MCF 10A (cell line): ENCODE measurements at places on chromosomes 1 and 21. TPM values are rescaled to one million over a fixed set of nuclear protein-coding genes. Genes with fewer than 3 reads are reported as not detected.

GRCh38 chr1:95117207-95118066, at the start of gene TLCD4:
Gene TLCD4 (plus strand): TSS chr1:95117355. CDS start chr1:95143902, 26,547 bp downstream.
- H3K36me3 ChIP-seq = no peaks in the 10 kb centered on the region
- H3K27me3 ChIP-seq = no peaks in the 10 kb centered on the region
- H3K4me1 ChIP-seq = peaks cover 21% of the 10 kb centered on the region
- peak; percentile 66 for DNase-seq

DNA sequence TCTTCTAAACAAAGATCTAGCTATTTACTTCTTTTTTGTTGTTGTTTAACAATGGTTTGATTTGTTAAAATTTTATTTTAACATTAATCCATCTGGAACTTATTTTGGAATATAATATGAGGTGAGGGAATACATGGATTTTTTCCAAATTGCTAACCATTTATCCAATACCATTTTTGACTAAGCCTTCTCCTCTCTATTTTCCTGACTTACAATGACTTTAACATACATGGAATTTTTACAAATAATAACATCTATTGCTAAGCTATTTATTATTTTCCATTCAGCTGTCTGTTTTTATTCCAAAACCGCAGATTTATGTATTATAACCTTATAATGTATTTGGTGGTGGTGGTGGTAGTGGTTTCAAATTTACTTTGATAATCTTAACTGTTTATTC, 420.3 kb upstream of the ADGRL2 start:
- no peak overlapping the region for H3K4me3 ChIP-seq
- no peaks in the 10 kb centered on the region for H3K27me3 ChIP-seq
- no peaks in the 10 kb centered on the region for H3K36me3 ChIP-seq

DNA sequence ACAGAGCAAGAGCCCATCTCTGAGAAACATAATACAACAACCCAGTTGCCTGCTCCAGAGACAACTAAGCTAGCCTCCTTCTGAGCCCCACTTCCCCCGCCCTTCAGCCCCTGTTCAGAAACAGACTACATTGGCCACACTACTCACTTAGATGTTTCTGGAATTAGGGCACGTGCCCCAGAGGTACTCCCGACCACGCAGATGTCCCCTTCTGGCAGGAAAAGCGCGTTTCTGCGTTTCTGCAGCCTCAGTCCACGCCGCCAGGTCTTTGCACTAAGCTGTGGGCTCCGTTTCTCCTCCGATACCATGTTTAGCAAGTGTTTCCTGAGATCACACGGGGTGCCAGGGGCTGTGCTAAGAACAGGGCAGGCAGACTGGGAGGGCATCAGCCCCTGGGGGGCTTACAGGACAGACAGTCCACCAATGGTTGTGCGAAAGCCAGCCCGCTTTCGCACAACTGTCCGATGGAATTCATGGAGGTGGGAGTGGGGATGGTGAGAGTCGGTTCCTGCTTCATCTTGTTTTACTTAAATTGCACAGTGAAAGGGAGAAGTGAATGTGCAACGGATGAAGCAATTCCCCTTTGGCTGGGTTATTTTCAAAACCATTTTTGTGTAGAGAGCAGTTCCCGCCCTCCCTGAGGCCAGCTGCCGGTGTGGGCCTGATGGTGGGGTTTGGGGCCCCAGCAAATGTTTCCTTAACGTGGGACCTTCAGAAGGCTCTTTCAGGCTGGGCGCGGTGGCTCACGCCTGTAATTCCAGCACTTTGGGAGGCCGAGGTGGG, 2.7 kb downstream of the PIK3CD start:
- H3K4me3 ChIP-seq = no peak overlapping the region
- no peaks in the 10 kb centered on the region for H3K36me3 ChIP-seq
- H3K4me1 ChIP-seq = peaks cover 2% of the 10 kb centered on the region
- DNase-seq = no peak
- H3K27me3 ChIP-seq = no peaks in the 10 kb centered on the region

DNA sequence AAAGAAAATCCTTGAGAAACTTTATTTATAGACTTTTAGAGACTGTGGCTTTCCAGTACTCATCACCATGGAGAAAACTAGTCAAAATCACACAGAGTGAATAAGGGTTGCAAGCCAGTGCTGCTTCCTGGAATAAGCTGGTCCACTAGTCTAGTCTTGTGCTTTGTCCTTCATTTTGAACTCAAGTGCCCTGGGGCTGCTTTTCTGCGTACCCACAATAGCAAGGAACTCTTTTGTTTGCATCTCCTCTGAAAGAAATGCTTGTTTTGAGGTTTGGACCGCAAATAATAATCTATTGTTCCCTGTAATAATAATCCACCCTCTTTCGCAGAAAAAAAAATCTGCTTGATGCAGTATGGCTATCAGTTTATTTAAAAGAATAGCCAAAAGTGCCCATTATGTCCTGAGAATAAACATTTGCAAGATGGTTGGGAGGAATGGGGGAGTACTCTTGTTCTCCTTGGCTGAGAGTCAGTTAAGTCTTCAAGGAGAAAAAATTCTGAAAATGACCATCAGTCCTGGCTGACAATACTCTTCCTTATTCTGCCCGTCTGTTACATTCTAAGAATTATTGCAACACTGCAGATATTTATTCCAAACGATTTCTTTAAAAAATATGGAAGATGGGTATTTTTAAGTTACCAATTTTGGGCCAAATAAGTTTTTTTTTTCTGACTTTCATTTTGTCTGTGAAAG, 41.9 kb downstream of the MPZL1 start:
- peaks cover 29% of the 10 kb centered on the region for H3K36me3 ChIP-seq
- no peak overlapping the region for H3K4me3 ChIP-seq
- peaks cover 30% of the 10 kb centered on the region for H3K4me1 ChIP-seq

- H3K4me1 ChIP-seq = peaks cover 13% of the 10 kb centered on the region
- H3K36me3 ChIP-seq = no peaks in the 10 kb centered on the region
These were observed at the start of gene LDLRAD1 for GRCh38 chr1:54017979-54018378. Gene LDLRAD1 (minus strand): TSS chr1:54018186. CDS start chr1:54018112, 74 bp downstream.

The KRTAP13-2 gene
- total RNA-seq = not detected in 2 replicates

DNA sequence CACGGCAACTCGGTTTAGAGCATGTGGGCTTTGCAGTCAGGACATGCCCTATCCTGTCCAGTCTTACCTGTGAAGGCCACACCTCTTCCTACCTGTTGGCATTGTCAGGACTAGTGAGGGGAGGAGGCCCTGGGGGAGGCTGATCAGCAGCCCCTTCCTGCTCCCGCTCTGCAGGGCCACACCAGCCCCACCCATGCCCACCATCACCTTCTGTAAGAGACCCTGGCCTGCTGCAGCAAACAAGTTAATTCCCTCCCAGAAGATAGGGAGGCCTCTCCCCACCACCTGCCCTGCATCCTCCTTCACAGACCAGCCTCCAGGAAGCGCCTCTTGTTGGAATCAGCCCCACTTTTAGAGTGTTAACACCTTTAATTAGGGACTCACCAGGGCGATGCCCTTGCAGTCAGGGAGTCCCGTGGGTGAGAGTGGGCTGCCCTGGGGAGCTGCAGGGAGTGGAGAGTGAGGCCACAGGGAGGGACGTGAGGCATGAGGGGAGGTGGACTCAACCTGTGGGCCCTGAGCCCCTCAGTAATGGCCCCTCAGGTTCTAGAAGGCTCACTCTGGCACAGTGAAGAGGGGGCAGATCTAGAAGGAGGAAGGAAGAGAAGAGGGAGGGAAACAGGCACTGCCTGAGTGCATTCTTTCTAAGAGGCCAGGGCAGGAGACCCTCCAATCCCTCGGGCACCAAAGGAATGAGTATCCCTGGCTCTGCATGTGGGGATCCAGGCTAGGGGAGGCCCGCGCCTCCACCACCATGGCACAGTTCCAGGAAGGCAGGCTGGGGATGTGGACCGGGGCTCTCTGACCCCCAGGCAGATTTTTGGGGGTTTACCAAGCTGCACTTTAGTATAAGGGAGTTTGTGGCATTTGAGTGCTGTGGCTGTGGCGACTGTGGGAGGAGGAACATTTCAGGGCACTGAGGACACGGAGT, 8.2 kb downstream of the UMODL1 start:
- H3K27me3 ChIP-seq = peaks cover 24% of the 10 kb centered on the region
- no peaks in the 10 kb centered on the region for H3K4me1 ChIP-seq
- peak; percentile 42 for DNase-seq
- no peaks in the 10 kb centered on the region for H3K36me3 ChIP-seq

GRCh38 chr1:183777328-183777727, 27.6 kb upstream of the RGL1 start:
- DNase-seq = no peak
- H3K4me1 ChIP-seq = no peaks in the 10 kb centered on the region
- H3K4me3 ChIP-seq = no peak overlapping the region

GRCh38 chr1:218642033-218642948, 297.2 kb downstream of the TGFB2 start:
- peak; percentile 66 for DNase-seq
- no peaks in the 10 kb centered on the region for H3K36me3 ChIP-seq
- H3K4me1 ChIP-seq = peaks cover 17% of the 10 kb centered on the region
- H3K27me3 ChIP-seq = no peaks in the 10 kb centered on the region

DNA sequence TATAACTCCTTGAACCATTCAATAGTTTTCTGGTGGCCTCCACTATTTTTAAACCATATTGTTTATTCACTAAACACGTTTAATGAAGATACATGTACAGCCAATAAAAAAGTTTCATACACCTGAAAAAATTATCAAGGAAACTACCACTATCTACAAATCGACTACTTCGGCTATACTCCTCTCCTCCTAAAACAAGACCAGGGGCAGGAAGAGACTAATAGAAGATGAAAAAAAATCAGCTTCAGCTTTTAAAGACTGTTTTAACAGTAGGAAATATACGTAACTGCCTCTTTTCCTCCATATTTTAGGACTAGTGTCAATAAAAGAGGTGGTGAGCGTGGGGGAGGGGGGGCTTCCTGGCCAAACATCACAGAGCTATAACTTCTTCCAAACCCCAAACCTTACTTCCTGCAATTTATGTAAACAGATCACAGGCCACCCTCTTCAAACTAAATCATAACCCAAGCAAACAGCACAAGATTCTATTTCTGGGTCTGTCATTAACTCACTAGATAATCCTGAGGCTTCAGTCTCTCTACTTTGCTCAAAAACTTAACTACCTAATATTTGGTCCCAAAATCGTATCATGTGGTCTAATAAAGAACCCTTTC, 15.1 kb downstream of the FOXJ3 start:
- H3K4me3 ChIP-seq = no peak overlapping the region
- DNase-seq = no peak
- no peaks in the 10 kb centered on the region for H3K27me3 ChIP-seq

- no peaks in the 10 kb centered on the region for H3K4me1 ChIP-seq
- peaks cover 5% of the 10 kb centered on the region for H3K36me3 ChIP-seq
- no peak overlapping the region for H3K27ac ChIP-seq
- no peaks in the 10 kb centered on the region for H3K27me3 ChIP-seq
These were observed 16.2 kb downstream of the IFI44 start for GRCh38 chr1:78665809-78666208.

GRCh38 chr1:2795926-2796325, 5.6 kb downstream of the TTC34 start:
- no peak overlapping the region for H3K4me3 ChIP-seq
- no peaks in the 10 kb centered on the region for H3K36me3 ChIP-seq
- no peak overlapping the region for H3K27ac ChIP-seq
- no peaks in the 10 kb centered on the region for H3K27me3 ChIP-seq

The ACTL8 gene
- total RNA-seq = 0.23 TPM in 1 of 2 replicates, not detected in the other

DNA sequence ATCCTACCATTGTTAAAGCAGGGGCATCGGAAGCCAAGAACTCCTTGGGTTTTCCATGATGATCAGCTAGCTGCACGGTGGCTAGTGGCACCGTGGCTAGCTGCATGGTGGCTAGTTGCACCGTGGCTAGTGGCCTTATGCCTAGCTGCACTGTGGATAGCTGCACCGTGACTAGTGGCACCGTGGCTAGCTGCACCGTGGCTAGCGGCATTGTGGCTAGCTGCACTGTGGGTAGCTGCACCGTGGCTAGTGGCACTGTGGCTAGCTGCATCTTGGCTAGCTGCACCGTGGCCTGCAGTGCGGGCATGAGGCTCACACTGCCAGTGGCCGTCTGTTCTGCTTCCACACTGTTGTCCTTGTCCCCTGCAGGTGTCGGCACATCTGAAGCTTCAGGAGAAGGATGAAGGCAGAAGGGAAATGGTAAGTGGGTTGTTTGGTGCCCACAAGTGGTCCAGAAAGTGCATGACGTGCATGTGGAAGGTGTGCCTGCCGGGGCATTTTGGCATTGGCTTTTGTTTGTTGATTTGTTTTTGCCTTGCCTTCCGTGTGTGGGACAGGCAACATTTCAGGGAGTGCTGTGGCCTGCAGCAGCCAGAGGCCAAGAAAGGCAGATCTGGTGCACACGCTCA, 38.6 kb downstream of the TFF3 start:
- no peak overlapping the region for H3K4me3 ChIP-seq
- no peak for DNase-seq
- no peaks in the 10 kb centered on the region for H3K27me3 ChIP-seq
- H3K27ac ChIP-seq = no peak overlapping the region
- peaks cover 10% of the 10 kb centered on the region for H3K36me3 ChIP-seq

The ELF3 gene
- 0.10 and 0.33 TPM in 2 replicates for total RNA-seq

DNA sequence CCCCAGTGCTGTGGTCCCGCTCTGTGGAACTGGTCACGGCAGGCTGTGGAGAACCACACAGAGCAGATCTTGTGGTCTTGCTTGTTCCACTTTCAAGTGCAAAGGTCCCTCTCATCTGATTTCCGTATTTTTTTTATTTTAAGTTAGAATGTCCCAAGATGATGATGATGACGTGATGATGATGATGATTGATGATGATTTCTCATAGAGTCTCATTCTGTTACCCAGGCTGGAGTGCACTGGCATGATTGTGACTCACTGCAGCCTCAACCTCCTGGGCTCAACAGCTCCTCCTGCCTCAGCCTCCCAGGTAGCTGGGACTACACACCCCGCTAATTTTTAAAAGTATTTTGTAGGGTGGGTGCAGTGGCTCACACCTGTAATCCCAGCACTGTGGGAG, 12.2 kb downstream of the EVA1C start:
- H3K27me3 ChIP-seq = no peaks in the 10 kb centered on the region
- H3K4me3 ChIP-seq = no peak overlapping the region
- H3K4me1 ChIP-seq = peaks cover 26% of the 10 kb centered on the region
- H3K27ac ChIP-seq = no peak overlapping the region

DNA sequence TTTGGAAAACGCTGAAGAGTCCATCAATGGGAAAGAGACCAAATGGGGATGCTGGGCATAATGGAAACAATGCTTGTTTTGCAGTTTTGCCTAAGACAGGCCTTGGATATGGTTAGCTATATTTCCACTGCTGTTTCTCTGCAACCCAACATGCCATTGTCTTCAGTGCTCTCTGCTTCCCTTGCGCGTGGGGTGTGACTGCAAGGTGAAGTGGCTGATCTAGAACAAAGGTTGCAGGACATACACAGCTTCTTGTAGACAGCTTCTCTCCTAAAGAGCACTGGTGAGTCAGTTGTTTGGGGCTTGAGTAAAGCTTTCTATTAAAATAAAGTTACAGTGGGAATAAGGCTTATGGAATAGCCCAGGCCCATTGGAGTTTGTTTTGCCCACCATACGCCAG, 33.0 kb downstream of the RUNX1 start:
- no peak overlapping the region for H3K27ac ChIP-seq
- H3K36me3 ChIP-seq = no peaks in the 10 kb centered on the region
- no peaks in the 10 kb centered on the region for H3K4me1 ChIP-seq

- peaks cover 29% of the 10 kb centered on the region for H3K36me3 ChIP-seq
- peak; percentile 92 for DNase-seq
- peak overlapping the region; percentile 90 for H3K27ac ChIP-seq
- H3K27me3 ChIP-seq = no peaks in the 10 kb centered on the region
These were observed 271.6 kb downstream of the TM2D1 start for GRCh38 chr1:61453111-61453961.

The SPATA21 gene
- total RNA-seq = not detected in 2 replicates
